ENCODE measurements at places on chromosomes 4 and X.
A peak's percentile ranks its signal among the peaks of the same experiment; 100 is the strongest.

DNA sequence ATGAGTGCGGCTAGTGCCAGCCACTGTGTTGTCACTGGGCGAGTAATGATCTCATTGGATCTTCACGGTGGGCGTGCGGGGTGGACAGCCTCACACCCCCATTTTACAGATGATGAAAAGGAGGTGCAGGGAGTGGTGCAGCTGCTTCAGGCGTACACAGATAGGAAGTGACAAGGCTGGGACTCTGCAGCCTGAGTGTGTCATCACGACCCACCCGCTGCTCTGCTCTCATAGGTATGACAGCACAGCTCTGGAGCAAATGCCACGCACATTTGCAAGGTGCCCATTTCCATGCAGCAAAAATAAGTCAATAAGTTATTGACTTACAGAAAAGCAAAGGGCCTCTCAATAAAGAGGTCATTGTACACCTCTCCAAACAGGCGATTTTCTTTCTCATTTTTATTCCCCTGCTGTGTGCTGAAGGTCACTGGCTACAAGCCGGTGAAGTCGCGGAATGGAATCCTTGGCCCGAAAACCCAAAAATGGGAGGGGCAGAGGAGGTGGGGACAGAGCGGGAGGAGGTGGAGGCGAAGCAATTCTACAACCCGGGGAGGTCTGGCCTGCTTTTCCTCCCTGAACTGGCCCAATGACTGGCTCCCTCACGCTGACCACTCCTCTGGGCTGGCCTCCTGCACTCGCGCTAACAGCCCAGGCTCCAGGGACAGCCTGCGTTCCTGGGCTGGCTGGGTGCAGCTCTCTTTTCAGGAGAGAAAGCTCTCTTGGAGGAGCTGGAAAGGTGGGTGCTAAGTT lies at the start of gene SOD3:
TSS of gene SOD3 (plus strand) at position 658 of the 750 bp plus-strand sequence. CDS start 3,949 bp downstream, outside the sequence.
- peak; percentile 49 for DNase-seq

- no peak for DNase-seq
Observed at GRCh38 chr4:153514001-153514526, 47.9 kb downstream of the TMEM131L start.

DNA sequence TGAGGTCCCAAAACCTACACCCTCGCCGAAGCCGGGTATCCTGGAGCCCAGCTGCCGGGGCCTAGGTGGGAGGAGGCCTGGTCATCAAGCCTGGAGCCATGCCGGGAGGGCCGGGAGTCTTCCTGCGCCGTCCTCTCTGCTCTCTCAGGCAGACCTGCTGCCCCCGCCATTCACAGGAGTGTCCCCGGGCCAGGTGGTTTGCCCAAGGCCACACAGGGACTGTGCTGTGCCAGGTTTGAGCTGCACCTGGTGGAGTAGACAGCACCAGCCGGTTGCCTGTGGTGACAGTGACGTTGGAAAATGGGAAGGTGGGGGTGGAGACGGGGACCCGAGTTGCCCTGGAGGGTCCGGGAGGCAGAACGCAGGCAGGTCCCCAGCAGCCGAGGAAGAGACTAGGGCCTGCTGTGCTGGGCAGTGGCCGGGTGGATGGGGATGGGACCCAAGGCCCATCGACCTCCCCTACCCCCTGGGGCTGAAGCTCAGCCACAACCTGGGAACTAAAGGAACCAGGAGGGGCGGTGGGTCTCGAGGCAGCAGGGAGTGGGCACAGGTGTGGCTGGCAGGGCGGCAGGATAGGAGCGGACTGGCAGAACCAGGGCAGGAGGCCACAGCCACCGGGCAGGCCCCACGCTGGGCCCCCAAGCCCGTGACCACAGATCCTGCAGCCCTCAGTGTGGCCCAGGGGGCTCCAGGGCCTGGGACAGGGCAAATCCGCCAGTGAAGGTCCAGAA lies 9.5 kb downstream of the DOK7 start:
- no peak for DNase-seq

GRCh38 chrX:31443654-31444053 lies 371.8 kb upstream of the FTHL17 start:
- no peak for DNase-seq

DNA sequence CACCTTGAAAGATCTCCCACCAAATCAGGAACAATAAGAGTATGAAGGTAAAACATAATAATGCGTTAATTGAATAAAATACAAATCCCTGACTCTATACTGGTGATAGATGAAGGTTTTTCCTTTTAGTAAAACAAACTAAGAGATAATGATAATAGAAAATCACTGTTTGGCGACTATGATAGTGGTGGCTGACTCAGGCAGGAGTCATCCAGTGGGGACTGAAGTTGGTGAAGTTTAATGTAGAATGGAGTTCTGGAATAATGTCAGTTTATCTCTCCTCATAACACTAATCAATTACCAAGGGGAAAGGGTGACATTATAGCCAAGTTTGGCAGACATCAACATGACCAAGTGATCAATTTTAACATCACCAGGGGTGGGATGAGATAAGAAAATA lies 21.3 kb downstream of the ABCG2 start:
- no peak for DNase-seq

DNA sequence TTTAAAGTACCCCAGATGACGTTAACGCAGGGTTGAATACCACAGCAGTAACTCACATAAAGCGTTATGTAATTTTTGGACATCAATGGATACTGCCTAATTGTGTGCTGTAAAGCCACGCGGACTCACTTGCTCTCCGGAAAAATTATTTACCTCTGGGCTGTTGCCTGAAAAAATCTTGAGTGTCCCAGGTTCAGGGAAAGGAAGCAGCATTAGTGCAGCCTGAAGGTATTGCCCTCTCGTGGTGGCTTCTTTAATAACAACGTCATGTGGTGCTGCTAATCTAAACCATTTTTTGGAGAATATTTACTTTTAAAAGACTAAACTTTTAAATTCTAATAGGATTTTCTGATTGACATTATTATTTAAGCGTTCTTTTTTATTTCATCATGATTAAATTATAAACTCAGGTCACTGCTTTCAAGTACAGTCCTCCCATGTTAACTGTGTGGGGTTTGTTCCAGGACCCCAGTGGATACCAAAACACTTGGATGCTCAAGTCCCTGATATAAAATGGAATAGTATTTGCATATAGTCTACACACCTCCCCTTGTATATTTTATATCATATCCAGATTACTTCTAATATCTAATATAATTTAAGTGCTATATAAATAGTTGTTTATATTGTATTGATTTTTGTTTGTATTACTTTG lies 384.8 kb downstream of the FAM133A start:
- no peak for DNase-seq

Data from substantia nigra (tissue), 51 donors.